Stimulated activated CD4-positive, alpha-beta T cell treated with anti-CD3 and anti-CD28 coated beads, Interleukin-4, amount 100 ng/mL, for 4 hours (primary cell): ENCODE measurements at places on chromosomes 6 and 20.

- DNase-seq: no peak
Observed at GRCh38 chr6:100057941-100058340, 63.9 kb upstream of the MCHR2 start.

- no peak for DNase-seq
Observed at GRCh38 chr6:44315951-44316350, 2.8 kb upstream of the AARS2 start.

- no peak for DNase-seq
Observed at GRCh38 chr6:5701174-5701573, 305.6 kb downstream of the NRN1 start.

DNA sequence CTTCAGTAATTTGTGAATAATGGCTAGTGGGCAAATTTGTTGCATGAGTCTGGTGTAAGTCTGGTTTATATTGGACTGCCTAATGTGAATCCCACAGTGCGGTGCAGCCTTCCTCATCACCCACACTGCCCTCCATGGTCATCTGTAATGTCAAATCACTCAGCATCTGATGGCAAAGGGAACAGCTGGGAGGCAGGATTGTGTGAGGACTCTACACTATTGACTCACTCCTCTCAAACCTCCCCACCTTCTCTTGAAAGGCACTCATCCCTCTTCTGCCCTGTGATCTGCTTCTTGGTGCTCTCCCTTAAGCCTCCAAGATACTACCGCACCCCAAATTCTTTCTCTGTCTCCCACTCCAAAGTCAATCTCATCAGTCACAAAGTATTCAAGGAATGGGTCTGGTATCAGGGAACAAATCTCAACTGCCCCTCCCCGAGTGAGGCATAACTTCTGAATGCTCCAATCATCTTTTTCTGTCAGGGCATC is 146.0 kb upstream of the BEND6 start:
- DNase-seq: no peak

DNA sequence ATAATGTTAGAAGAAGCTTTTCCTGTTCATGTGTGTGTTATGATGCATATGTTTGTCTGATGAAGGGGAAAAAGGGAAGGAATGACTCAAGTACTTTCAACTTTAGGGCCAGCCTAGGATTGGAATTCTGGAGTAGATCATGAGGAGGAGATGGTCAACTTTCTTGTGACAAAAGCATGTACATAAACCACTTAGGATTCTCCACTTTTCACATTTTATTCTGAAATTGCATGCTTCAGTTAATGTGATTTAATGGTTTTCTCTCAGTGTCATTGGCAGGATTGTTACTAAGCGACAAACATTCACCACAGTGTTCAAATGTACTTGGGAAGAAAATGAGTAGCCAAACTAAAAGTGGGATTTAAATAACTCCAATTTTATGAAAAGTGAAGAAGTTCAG is 80.1 kb downstream of the UTRN start:
- no peak for DNase-seq

GRCh38 chr6:162922563-162923166 is 194.9 kb downstream of the PACRG start:
- DNase-seq: no peak

DNA sequence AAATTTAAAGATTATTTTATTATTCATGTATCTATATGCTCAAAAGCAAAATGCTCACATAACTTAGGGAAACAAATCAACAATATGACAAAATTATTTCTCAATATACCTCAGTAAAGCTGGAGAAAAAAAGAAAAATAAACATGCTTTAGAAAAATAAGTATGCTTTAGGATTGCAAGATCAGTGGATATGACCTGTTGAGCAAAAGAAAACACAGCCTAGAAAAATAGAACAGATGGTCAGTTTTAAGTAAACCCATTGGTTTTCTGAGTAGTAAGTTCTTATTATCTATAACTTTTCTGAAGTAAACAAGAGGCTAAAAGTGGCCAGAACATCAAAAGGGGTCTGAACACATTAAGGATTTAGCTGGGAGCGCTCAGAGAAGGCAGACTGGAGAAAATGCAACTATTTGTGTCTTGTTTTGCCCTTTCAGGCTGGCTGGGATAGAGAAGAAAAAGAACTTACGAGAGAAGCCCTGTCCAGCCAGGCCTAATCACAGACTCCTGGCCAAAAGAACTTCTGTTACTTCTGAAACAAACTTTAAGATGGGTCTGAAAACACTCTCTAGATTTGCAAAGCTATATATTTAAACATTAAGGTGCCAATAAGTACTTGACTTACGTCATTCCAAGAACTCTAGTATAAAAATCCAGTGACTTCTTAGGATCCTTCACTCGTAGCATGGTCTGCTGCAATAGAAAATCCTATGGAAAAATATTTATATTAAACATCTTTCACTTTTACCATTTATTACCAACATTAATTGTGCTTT is 16.5 kb downstream of the GLO1 start:
- DNase-seq: no peak

- DNase-seq: no peak
Observed at GRCh38 chr6:41655646-41656001, 17.4 kb downstream of the MDFI start.

DNA sequence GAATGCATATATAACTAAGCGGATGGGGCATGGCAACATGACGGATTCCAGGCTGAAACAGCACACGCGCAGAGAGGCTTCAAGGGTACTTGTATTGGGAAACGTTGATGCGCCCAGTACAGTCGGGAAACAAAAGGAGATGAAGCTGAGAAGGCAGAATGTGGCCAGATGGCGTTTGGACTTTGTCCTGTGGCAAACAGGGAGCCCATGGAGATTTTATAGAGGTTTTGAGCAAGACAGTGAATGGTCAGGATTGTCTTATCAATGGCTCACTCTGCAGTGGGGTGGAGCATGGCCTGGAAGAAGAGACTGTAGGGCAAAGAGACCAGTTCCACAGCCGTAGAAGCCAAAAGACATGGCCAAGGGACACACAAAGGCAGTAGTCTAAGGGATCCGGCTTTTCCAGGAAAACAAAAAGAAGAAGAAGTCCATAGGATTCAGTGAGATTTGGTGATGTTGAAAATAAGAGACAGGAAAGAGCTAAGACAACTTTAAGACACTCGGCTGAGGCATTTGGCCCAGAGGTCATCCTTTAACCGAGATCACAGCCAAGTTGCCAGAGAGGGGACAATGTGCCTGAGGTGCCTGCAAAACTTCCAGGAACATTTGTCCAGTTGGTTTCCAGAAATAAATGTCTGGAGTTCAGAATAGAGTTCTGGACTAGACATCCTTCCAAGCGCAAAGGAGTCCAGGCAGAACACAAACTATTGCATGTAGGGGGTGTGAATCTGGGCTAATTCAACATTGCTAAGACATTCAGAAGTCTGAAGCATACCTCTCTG is 123.0 kb upstream of the RREB1 start:
- no peak for DNase-seq

DNA sequence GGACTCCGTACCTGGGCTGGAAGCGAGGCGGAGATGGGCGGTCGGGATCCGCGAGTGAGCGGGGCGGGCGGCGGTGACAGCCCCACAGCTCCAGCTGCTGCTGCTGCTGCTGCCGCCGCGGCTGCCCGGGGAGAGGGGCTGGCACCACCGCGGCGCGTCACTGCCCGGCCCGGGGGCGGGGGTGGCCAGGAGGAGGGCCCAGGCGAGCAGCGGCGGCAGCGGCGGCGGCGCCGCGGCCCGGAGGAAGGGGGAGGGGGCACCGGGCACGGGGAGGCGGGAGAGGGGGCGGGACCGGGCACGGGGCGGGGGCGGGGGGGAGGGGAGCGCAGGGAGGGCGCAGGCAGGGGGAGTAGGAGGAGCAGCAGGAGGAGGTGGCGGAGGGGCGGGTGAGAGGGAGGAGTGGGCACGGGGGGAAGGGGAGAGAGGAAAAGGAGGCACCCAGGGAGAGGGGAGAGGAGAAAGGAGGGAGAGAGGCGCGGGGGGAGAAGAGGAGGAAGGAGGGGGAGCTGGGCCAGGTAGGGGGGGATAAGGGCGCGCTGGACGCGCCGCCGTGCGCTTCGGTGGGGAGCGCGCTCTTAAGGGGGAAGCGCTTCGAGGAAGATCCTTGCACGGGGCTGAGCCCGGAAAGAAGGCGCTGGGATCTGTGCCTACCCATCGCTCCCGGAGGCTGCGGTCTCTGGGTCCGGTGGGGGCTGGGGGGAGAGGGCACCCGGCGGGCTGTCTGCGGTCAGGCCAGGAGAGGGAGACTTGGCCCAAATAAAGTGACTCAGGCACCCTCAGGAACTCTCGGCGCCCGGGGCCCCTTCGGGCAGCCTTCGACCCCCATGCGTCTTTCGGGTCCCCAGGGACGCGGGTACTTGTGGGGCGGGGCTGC is 101.5 kb downstream of the NOL4L start:
- DNase-seq: peak; percentile 56

DNA sequence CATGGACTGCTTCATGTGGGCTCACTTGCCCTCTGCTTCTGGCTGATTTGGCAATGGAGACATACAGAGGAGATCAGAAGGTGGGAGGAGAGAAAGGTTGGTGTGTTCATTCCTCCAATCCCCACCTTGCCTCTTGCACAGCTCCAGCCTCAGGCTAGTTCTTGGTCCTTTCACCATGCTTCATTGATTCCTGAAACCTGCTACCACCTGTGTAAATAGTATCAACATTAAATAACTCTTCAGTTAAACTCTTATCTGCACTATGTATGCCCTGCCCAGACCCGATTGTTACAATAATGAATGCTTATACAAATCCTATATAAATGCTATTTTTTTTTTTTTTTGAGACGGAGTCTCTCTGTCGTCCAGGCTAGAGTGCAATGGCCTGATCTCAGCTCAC is 174.5 kb downstream of the CD83 start:
- no peak for DNase-seq

- no peak for DNase-seq
Observed at GRCh38 chr6:7848229-7848628, 62.4 kb downstream of the TXNDC5 start.

GRCh38 chr6:2969549-2969948 is 1.8 kb downstream of the SERPINB6 start:
- DNase-seq: no peak

GRCh38 chr6:33909737-33910136 is 105.9 kb upstream of the MLN start:
- DNase-seq: no peak

GRCh38 chr6:104682722-104683643 is 176.7 kb downstream of the HACE1 start:
- peak; percentile 72 for DNase-seq

DNA sequence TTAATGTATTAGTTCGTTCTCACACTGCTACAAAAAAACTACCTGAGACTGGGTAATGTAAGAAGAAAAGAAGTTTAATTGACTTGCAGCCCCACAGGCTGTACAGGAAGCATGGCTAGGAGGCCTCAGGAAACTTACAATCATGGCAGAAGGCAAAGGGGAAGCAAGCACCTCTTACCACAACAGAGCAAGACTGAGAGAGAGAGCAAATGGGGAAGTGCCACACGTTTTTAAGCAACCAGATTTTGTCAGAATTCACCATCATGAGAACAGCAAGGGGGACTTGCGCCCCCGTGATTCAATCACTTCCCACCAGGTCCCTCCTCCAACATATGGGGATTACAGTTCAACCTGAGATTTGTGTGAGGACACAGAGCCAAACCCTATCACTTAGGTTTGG is 70.8 kb upstream of the SRSF6 start:
- DNase-seq: no peak

DNA sequence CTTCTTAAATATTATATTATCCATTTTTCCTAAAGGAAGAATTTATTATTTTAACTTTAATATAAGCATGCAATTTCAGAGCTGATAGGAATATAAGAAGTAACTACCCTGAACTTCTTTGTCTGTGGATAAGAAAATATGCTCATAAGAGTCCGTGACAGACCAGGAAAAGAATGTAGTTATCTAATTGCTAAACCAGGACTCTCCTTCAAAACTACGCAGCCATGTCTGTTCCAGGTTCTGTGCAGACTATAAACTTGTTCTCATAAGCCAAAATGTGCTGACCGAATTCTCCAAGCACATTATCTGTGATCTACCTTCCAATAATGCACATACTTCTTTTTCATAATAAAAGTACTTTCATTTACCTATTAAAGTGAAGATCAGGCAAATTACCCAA is 116.5 kb downstream of the TRDN start:
- no peak for DNase-seq

DNA sequence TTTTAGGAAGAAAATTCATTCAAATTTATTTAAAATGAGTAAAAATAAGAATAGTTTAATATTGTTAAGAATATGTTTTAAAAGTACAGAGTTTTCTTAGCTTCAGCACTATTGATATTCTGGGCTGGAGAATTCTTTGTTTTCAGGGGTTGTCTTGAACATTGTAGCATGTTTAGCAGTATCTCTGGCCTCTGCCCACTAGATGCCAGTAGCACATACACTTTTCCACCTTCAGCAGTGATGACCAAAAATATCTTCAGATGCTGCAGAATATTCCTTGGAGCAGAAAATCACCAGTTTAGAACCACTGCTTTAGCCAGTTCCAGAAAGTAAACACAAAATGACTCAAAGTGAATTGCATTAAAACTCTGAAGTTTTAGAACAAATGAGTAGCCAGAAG is 19.4 kb upstream of the SDHAF4 start:
- DNase-seq: no peak

- DNase-seq: no peak
Observed at GRCh38 chr6:29451471-29452193, 5.2 kb downstream of the OR11A1 start.

DNA sequence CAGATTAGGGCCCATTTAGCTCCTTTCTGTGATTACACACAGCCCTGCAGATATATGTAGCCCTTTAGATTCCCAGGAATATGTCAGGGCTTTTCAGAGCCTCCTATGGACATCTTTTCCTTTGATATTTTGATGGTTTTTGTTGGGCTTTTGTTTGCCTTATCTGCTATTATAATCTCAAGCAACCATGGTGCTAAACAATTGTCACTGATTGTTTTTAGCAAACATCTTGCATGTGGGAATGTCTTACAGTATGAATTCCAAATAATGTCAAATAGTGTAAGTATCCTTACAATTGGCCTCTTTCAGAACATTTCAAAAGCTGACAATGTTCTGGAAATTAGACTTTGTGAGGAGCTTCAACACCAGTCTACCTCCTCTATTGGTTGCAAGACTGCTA is 333.6 kb upstream of the OPRM1 start:
- no peak for DNase-seq

DNA sequence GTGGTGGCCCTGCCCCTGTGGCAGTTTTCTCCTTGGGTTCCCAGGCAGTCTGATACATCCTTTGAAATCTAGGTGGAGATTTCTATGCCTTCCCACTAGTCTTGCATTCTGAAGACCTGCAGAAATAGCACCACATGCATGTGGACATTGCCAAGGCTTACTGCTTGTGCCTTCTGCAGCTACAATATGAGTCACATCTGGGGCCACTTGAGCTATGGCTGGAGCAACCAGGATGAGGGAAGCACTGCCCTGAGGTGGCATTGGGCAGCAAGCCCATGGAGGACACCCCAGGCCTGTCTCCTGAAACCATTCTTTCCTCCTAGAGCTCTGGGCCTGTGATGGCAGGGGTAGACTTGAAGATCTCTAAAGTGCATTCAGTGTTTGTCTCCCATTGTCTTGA is 15.7 kb upstream of the HLA-DQB2 start:
- DNase-seq: no peak
